Uterus (tissue), 4 donors: ENCODE measurements at places on chromosomes 6 and 20.

DNA sequence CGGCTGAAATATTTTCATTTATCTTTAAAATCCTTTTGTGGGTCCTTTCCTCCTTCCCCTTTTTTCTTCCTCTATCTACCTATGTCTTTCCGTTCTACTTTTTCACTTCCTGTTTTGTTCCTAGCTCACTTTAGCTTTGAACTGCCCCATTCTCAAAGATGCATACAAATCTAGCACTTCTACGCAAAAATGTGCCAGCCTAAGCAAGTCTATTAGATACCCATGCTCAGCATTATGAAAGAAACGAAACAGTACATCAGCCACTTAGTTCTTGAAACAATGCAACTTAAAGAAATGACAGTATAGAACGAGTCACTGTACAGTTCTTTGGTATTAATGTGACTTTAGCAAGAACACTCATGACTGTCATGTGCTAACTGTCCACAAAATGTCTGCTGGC is 47.3 kb upstream of the MARCKS start:
- H3K27ac ChIP-seq = no peak overlapping the region
- no peaks in the 10 kb centered on the region for H3K27me3 ChIP-seq
- no peaks in the 10 kb centered on the region for H3K4me1 ChIP-seq
- H3K36me3 ChIP-seq = no peaks in the 10 kb centered on the region

DNA sequence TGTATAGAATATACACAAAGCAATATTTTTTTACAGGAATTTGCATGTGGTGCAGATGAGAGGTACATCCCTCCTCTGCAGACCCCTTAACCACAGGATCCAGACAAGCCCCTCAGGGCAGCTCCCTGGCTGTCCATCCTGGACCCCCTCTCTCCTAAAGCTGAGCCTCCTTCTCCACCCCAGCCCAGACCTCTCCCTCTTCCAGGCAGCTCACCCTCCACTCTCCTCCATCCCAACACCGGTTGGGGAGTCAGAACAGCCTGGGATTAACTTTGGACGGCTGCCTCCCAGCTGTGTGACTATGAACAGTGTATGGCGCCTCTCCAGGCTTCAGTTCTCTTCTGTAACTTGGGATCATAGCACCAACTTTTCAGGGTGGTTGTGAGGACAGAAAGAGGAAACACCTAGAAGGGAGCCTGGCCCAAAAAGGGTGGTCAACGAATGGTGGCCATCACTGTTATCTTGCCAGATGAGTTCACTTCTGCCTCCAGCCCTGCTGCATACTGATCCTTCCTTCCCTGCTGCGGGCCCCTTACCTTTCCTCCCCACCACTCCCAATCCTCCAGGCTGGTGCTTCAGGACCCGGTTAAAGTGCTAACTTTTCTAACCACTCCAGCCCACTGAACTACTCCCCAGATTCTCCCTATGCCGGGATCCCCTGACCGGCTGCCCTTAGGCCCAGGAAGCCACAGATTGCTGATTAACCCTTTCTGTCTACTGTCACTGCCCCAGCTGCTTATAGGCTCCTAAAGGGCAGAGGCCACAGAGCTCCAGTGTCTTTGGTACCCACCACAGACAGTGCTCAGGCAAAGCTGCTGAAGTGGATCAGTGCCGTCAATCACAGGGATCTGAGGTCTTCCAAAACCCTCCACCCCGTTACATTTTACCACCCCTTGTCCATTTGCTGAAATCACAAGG is 55.9 kb downstream of the GPR6 start:
- H3K4me3 ChIP-seq = no peak overlapping the region
- H3K36me3 ChIP-seq = no peaks in the 10 kb centered on the region
- H3K4me1 ChIP-seq = no peaks in the 10 kb centered on the region
- no peak overlapping the region for H3K27ac ChIP-seq
- H3K27me3 ChIP-seq = no peaks in the 10 kb centered on the region
- no peak for DNase-seq

- H3K27ac ChIP-seq = no peak overlapping the region
- DNase-seq = peak; percentile 54
- no peaks in the 10 kb centered on the region for H3K27me3 ChIP-seq
- no peaks in the 10 kb centered on the region for H3K36me3 ChIP-seq
- H3K4me1 ChIP-seq = no peaks in the 10 kb centered on the region
Observed at GRCh38 chr20:49534255-49534712, 33.7 kb downstream of the PTGIS start.

- peak overlapping the region; percentile 84 for H3K4me3 ChIP-seq
- H3K27ac ChIP-seq = peak overlapping the region; percentile 69
- H3K27me3 ChIP-seq = no peaks in the 10 kb centered on the region
Observed at GRCh38 chr6:37698264-37699137, 818 bp upstream of the MDGA1 start.

GRCh38 chr20:62176866-62177265 is 6.0 kb upstream of the MTG2 start:
- no peaks in the 10 kb centered on the region for H3K27me3 ChIP-seq
- H3K36me3 ChIP-seq = no peaks in the 10 kb centered on the region
- H3K4me1 ChIP-seq = no peaks in the 10 kb centered on the region
- no peak overlapping the region for H3K4me3 ChIP-seq
